ENCODE measurements at places on chromosomes 3 and 15.
A peak's percentile ranks its signal among the peaks of the same experiment; 100 is the strongest.

DNA sequence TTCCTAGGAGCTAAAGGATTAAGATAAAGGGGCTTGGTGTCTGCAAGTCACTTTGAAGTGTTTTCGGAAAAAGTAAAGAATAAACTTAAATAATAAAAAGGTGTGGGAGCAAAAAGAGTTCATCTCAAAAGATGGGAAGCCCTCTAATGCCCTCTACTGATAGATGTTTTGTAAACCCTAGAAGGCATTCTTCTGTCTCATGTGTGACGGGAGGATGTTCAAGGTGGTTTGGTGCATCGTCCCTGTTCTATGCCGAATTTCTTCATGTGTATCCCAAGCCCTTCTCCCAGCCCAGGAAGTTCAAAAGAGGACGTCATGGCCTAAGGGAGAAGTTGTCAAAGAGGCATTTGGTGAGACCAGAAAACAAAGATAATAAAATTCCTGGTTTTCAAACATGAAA, 37.2 kb downstream of the CCK start:
- DNase-seq = no peak

DNA sequence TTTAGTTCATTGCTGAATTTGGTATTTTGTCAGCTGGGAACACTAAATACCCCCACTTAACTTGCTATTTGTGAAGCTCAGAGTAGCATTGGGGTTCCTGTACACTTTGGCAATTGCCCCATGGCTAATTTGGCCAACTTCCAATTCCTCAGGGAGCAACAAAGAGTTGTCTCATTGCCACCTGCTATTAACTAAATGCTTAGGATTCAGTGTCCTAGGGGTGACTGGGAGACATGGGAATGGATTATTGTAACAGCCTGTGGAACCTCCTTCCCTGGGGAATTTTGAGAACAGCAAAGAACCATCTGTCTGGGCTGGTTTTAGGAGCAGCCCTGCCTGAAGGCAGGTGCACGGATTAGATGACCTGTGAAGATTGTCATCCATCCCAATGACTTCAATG, 437.4 kb upstream of the TPRG1 start:
- DNase-seq = peak; percentile 33

DNA sequence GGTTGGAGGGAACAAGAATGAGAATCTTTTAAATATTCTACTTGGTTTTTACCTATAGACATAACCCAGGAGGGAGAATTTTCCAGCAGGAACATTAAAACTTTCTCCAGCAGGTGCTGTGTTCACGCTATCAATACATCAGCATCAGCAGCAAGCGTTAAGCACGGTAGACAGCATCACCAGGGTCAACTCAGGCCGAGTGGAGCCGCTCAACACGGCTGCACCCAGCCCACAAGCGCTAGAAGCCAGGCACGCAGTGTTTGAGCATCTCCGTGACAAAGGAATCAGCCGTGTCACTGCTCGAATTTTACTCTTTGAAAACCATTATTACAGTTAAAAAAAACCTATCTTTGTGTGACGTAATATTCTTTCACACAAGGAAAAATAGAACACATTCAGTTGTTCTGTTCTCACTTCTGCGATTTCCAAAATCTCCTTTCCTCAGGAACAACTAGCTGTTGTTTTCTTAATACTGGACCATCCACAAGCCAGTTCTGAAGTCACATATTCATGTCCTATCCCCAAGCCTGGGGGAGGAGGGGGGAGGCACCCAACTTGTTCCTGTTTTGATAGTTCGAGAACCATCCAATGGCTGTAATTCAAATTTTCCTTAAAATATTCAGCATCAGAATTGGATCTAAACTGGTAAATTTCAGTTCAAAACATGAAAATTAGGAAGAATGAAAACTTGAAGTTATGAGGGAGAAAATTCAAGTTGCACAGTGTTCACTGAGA, 77.9 kb downstream of the ADAMTS17 start:
- no peak for DNase-seq

- DNase-seq = no peak
These were observed 228.0 kb upstream of the LRRFIP2 start for GRCh38 chr3:37402351-37402750.

DNA sequence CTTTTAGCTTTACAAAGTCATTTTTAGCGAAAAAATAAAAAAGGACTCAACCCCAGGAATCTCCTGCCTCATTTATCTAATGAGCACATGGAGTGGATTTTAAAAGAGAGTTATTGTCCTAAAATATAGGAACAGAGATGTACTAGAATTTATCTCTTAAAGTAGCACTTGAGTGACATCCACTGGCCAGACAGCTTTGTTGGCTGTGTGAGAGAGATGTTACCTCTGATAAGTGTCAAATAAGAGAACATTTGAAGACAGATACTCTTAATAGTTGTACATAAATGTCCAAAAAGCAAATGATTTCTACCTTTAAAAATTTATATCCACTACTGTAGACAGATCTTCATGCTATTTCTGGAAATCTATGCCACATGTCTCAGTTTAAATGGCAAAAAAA, 12.3 kb upstream of the MFSD1 start:
- DNase-seq = no peak

DNA sequence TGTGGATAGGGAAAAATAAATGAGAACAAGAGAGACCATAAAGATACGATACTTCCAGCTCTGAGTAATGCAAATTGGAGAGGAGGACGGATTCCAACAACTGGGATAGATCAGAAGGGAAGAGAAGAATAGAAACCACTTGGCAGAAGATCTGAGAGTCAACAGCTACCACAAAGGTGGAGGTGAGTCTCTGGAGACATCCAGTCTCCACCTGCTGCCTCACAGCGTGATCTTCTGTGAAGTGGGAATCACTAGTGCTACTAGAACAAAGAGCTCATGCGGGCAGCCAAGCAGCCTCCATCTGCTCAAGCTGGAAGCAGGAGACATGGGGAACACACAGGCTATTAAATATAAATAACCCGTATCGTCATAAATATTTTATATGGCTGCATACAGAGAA, 558.5 kb upstream of the CFAP20DC start:
- no peak for DNase-seq

GRCh38 chr15:100528833-100529428, at the start of gene CERS3:
CERS3 (minus strand) TSS chr15:100528950; CDS start chr15:100501849, 27,101 bp downstream.
- DNase-seq = no peak

DNA sequence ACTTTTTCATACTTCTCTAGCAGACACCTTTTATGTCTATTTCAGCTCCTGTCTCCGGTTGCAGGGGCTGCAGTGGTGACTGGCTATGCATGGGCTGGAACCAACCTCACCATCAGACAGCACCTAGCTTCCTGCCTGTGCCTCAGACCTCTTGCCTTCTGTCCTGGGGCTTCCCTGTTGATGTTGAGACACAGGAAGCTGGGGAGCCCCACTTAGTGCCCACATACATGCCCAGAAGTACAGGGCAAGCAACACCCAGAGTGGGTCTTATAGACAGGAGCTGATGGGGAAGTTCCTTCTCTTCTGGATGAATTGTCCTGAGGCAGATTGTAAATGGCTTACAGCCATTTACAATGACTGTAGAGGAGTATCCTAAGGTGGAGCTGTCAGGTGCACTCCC, 65.3 kb upstream of the SIAH2 start:
- no peak for DNase-seq

DNA sequence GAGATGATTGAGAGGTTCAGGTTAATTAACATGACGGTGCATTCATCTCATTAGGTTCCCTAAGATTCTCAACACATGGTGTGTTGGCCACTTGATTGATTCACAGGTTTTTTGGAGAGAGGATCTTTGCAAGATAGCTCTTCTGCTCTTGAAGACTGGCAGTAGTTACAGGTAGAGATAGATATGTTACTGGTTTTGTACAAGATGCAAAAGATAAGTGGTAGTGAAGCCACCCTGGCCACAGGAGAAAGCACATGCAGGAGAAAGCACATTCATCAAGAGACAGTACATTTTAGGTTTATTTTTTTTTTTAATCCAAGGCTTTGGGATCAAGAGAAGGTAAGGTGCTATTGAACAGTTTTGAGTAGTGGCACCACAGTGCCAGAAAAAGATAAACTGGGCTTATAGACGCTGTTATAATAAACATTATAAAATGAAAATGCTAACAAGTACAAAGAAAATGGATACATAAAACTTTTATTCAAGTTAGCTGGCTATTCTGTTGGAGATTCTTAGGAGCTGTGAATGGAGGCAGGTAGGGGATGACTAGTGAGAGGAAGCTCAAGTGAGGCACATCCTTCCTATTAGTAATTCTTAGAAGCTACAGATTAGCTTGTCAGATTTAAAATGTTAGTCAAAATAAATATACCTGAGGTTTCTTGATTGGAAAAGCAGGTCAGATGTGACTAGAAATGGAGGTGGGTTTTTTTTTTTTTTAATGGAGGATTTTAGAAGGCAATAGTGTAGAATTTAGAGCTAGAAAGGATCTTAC, 10.8 kb downstream of the SELENOT start:
- no peak for DNase-seq

- no peak for DNase-seq
These were observed 156.9 kb upstream of the PRICKLE2 start for GRCh38 chr3:64382153-64382552.

GRCh38 chr15:58760385-58761009, 10.6 kb upstream of the MINDY2 start:
- no peak for DNase-seq

DNA sequence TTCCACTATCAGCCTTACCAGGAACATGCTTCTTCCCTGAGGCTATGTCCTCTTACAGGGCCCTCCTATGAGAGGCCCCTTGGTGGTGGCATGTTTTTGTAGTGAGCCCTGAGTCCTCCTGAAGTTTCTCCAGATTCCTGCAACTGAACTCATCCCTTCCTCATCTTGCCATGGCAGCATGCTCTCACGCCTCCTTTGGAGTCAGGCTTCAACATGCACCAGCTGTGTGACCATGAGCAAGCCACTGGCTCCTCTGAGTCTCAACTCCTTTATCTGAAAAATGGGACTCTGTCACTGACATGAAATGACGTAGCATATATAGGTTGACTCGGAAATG, 216.3 kb upstream of the TLE3 start:
- DNase-seq = no peak

DNA sequence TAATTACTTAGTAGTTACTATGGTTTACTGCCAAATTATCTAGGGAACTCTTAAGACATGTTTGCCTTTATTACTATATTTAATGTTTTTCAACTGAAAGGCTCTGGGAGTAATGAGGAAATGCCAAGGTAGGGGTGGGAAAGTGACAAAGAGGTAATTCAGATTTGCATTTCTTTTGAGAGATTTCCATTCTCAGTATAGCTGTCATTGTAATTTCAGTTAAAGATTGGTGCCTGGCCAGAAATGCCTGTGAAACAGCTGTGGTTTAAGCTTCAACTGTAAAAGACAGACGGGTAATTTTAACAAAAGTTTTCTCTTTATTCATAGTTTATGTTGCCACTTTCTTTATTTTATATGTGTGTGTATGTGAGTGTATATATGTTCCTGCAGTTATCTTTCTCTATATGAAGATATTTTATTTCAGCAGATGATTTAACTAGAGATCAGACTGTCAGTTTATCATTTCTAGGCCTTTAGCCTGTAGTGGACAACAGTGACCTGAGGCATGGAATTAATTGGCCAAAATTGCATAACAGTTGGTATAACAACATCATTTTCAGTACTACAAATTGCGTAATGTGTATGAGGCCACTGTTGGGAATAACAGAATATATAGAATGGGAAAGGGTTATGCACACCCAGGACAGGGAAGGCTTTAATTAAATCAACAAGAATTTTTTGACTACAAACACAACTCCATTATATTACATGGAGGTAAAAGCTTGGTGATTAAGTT, 119.0 kb downstream of the BBX start:
- no peak for DNase-seq

DNA sequence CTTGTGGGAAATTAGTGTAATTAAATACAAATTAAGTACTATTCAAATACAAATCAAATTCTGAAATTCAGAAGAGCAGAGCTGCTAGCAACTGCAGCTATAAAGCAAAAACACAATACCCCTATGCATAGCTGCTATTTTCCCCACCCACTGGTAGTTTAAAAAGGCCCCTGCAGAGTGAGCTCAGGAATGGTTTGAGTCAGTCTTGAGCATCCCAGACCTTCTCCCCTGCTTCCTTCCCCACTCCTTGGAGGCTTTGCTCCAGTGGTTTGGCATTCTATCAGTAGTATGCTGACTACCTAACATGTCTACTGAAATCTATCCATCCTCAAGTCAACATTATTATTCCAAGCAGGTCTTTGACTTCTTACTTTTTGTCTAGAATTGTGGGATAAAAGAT, 53.0 kb downstream of the EFHB start:
- no peak for DNase-seq

- no peak for DNase-seq
These were observed 1079.5 kb downstream of the IGSF11 start for GRCh38 chr3:117955196-117955595.

GRCh38 chr3:37986479-37987314, 3.9 kb upstream of the VILL start:
- DNase-seq = peak; percentile 97

- peak; percentile 46 for DNase-seq
These were observed 94.9 kb downstream of the ST6GAL1 start for GRCh38 chr3:187025254-187025655.

DNA sequence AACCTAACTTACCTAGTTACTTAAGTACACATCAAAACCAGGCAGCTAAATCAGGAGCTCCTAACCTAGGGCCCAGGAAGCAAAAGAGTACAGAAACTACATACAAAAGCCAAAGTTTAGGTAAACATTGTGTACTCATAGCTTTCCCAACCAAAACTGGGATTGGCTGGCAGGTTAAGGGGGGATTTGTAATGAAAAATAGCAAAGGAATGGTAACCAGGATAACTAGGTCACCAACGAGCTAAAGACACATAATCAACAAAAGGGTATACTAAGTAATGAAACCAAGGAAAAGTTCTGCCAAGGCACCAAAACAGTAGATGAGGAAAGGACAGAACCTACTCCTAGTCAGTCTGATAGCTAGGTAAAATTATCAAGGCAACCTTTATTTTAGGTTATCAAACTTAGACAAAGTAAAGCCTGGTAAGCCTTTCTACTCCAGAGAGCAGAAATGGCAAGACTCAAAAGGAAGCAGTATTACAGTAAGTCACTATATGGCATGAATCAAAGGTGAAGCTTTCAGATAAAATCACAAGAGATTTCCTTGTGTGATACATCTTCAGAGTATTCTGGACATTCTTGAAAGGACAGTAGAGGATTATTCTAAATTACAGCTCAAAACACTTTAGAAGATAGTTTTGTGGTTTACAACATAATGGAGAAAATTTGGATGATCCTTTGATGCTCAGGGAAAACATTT, 10.2 kb downstream of the TRA2B start:
- DNase-seq = no peak
